ENCODE measurements at places on chromosomes 6 and 20.

GRCh38 chr6:100630536-100630935 is 165.8 kb upstream of the SIM1 start:
- DNase-seq: no peak

DNA sequence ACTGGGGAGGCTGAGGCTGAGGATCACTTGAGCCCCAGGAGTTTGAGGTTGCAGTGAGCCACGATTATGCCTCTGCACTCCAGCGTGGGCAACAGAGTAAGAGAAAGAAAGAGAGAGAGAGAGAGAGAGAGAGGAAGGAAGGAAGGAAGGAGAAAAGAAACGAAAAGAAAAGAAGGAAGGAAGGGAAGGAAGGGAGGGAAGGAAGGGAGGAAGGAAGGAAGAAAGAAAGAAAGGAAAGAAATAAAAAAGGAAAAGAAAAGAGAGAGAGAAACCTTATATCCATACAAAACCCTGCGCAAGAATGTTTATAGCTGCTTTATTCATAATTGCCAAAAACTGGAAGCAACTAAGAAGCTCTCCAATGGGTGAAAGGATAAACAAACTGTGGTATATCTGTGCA is 8.1 kb upstream of the HSPA12B start:
- no peak for DNase-seq

- no peak for DNase-seq
Measured at GRCh38 chr6:15153191-15153590, 92.7 kb upstream of the JARID2 start.

GRCh38 chr20:43946659-43947315 is 32.1 kb downstream of the TOX2 start:
- no peak for DNase-seq

DNA sequence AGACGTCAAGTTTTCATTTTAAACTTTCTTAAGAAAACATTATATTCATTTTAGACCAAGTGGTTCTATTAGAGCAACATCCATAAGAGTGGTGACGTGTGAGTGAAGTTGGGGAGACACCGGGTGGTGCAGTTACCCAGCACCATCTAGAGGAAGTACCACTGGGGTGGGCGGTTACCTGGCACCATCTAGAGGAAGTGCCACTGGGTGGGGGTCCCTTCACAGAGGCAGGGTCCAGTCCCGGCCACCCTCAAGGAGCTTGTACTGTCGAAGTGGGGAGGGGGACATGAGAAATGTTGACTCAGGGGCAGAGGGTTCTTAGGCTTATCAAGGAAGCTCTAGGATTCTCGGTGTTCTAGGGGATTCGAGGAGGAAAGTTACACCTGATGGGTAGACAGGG is 26.2 kb downstream of the PHACTR3 start:
- no peak for DNase-seq

DNA sequence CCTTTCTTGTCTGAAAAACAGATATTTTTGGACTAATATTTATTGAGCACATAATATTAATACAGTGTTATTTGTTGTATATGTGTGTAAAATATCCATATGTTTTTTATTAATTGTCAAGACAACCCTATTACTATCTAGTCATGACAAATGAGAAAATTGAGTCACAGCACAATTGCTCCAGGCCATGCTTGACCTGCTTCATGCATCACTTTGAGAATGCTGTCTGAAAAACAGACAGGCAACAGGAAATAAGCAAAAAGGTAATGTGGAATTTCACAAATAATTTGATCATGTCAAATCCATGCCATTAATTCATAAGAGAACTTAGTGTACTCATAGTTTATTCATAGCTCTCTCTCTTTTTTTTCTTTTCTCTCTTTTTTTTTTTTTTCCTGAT is 246.5 kb downstream of the RIMS1 start:
- no peak for DNase-seq

DNA sequence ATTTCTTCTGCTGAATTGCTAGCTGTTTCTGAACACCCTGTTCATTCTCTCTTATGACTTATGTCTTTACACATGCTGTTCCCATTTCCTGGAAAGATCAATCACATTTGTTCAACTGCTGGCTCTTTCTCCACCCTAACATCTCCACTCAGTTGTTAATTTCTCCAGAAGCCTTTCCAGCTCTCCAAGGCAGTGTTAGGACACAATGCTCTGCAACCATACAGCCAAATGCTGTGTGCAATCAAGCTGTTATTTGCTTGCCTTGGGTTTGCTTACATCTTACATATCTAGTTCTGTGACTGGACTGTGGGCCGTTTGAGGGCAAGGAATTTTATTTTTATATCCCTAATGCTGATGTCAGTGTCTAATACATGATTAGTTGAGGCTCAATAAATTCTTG is 24.2 kb upstream of the CITED2 start:
- DNase-seq: no peak

- no peak for DNase-seq
Measured at GRCh38 chr6:146355521-146356100, 188.0 kb upstream of the RAB32 start.

GRCh38 chr6:154140743-154141142 is 101.7 kb downstream of the OPRM1 start:
- no peak for DNase-seq

DNA sequence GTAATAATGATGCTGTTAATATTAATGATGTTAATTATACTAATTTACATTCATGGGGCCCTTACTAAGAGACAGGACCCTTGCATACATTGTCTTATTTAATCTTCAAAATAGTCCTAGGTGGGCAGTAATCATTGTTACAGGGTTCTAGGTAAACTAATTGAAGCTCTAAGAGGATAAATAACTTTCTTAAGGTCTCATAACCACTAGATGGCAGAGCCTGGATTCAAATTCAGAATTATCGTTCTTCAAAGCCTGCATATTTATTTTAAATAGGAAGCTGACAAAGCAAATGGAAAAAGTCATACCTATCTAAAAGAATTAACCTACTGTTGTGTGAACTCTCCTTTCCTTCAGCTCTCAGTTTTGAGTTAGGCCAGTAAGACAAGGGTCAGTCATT is 23.5 kb downstream of the PTCHD4 start:
- no peak for DNase-seq

DNA sequence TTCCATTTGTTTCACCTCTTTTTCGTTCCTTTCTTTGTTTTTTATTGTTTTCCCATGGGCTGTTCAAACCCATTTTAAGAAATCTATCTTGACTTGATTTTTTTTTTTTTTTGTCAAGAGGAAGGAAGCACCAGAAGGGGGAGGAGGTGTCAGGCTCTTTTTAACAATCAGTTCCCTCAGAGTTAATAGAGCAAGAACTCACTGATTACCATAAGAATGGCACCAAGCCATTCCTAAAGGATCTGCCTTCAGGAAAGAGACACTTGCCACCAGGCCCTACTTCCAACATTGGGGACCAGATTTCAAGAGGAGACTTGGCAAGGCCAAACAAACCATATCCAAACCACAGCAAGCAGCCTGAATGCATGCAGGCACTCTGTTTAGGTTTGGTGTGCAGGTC is 168.0 kb downstream of the OTOR start:
- DNase-seq: no peak

- no peak for DNase-seq
Measured at GRCh38 chr6:6697620-6698019, 109.1 kb downstream of the LY86 start.

DNA sequence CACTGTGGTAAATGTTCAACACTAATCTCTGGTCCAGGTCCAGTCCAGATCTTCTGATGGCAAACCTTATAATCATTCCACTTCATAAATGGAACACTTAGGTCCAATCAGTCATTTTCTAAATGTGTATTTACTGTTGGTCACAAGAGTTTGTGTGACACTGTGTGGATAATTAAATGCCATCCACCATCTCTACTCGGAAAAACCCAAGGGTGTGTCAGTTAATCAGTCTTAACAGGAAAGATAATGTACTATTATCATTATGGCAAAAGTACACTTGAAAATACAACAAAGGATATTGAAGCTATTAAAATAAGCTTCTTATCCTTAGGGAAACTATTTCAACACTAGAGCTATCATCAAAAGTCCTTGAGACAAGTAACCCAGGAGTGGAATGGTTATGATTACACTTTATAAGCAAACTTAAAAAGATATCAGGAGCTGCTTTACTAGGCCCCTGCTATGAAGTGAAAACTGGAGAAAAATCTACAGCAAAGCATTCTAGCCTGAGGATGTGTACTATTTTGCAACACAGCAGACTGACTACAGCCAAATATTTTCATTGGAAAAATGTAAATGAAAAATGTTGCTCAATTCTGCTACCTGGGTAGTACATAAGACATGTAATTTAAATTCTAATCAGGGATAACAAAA is 227.9 kb downstream of the LAMA2 start:
- DNase-seq: peak; percentile 11

GRCh38 chr6:31729515-31729978 is 448 bp upstream of the DDAH2 start:
- DNase-seq: peak; percentile 95

DNA sequence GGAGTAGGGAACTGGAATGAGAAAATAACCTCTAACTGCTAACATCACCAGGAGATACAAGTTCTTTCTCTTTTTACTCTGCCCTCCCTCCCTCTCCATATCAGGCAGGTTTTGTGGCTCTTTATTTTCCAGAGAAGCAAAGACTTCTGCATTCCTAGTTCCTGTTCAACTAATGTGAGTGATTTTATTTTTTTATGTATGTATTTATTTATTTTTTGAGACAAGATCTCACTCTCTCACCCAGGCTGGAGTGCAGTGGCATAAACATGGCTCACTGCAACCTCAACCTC is 6.0 kb upstream of the IER3 start:
- no peak for DNase-seq

- no peak for DNase-seq
Measured at GRCh38 chr20:14924433-14924832, 587.0 kb upstream of the FLRT3 start.
